ENCODE measurements at places on chromosomes 2 and 18.
A peak's percentile ranks its signal among the peaks of the same experiment; 100 is the strongest.

GRCh38 chr18:79515331-79515730 is 119.6 kb downstream of the NFATC1 start:
- no peak for DNase-seq

- no peak for DNase-seq
These were observed 115.6 kb downstream of the PPP1R1C start for GRCh38 chr2:182101263-182101662.

GRCh38 chr2:130824492-130825061 is 12.1 kb upstream of the ARHGEF4 start:
- DNase-seq, result peak; percentile 91

- no peak for DNase-seq
These were observed 245.9 kb downstream of the AGPS start for GRCh38 chr2:177638507-177638906.

GRCh38 chr18:26863122-26863879 is 2.2 kb downstream of the AQP4 start:
- no peak for DNase-seq

GRCh38 chr2:134623046-134623445 is 95.8 kb downstream of the TMEM163 start:
- no peak for DNase-seq

DNA sequence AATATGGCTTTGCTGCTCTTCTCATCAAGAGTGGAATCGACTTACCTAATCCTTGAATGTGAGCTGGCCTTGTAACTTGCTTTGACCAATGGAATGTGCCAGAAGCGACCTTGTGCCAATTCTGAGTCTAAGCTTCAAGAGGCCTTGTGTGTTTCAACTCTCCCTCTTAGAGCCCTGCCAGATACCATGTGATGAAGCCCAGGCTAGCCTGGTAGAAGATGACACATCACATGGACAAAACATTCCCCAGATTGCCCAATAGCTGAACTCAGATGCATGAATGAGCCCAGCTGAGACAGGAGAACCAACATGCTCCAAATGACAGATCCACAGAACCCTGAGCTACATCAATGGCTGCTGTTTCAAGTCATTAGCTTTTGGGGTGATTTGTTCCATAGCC is 4.2 kb upstream of the KLHL14 start:
- no peak for DNase-seq

DNA sequence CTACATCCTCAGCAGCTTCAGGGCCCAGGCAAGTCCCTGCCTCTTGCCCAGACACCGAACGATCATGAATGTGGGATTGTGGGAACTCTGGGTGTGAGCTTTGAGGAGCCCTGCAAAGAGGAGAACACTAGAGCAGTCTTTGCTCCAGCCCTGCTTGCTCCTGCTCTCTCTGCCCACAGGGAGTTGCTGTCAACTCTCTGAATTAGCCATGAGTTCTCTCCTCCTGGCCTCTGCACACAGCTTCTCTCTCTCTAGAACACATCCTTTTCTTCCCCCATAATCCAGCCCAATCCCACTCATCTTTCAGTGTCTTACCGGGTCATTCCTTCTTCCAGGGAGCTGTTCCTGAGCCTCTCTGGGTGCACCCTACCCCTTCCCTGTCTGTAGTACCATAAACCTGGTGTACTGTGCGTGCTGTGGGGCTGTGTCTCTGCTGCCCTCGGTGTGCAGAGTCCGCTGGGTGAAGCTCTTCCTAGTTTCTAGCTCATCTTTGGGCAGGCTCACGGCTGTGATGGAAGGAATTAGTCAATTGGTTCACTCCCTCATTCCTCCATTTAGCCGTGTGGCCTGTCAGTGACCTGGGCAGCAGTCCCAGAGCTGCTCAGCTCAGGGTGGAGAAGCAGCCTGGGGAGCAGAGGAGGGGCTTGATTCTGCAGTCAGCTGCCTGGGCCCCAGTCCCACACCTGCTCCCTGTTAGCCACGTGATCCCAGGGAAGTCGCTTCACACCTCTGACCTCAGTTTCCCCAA is 132.9 kb upstream of the HDAC4 start:
- DNase-seq, result no peak

- no peak for DNase-seq
These were observed 49.1 kb downstream of the DLGAP1 start for GRCh38 chr18:4405965-4406364.

Measured in fibroblast of skin of right quadriceps (primary cell).